ENCODE measurements at places on chromosomes 13 and 19.
A peak's percentile ranks its signal among the peaks of the same experiment; 100 is the strongest.

DNA sequence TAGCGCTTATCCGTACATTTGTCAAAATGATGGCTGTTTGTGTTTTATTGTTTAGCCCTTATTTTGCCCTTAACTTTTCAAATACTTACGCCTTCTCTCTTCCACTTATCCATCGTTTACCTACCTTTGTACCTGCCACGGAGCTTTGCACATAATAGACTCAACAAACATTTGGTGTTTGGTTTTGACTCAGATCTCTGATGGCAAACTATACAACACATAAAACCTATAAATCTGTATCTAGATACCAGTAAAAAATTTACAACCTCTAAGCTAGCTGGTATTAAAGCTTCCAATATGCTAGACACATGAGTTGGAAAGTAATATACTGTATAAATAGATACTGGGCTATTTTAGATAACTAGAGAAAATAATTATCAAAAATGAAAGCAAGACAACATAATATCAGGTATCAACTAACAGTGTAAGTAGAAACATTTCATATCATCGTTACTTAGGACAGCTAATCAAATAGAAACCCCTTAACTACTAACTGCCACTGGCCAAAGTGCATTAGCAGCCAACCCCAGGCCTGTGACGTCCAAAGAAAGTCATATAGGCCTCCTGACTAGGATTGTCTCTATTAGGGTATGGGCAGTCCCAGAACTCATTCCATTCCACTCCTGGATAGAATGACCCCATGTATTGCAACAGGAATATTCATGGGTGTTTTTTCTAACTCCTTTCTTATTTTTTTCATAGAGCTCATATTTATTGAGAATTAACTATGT is 53.8 kb downstream of the KCTD12 start:
- no peak for DNase-seq

- DNase-seq = no peak
Measured at GRCh38 chr13:91169321-91170050, 178.0 kb upstream of the MIR17HG start.

DNA sequence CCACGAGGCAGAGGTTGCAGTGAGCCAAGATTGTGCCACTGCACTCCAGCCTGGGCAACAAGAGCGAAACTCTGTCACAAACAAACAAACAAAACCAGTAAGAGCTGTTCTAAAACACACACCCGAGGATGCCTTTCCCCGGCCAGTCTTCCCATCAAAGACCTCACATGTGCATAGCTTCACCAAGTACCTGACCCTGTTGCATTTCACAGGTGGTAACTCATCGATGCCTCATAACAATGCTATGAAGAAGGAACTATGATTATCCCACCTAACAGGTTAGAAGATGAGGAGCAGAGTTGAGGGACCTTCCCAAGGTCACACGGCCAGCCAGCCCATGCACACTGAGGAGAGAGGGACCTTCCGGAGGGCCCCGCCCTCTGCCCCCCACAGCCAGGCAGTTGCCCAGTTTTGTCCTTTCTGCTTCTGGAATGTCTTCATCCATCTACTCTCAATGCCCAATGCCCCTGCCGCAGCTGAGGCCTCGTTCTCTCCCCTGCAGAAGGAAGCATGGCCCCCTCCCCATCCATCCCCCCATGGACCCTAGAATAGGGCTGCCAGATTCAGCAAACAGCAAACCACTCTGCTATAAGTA is 16.8 kb upstream of the LENG8 start:
- DNase-seq = no peak

DNA sequence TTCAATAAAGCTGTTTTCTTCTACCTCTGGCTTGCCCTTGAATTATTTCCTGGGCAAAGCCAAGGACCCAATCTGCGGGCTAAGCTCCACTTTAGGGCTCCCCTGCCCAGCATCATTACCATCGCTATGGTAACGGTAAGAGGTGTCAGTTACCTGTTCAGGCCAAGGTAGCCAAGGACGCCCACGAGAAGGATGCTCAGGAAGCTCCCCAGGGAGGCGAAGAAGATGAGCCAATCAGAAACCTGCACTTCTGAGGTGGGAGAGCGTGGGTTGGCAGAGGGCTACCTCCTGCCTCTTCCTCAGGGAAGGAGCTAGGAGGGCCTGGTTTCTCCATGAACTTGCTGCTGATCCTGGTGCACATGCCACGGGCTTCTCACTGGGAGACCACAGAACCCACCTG is 24.7 kb downstream of the IL12RB1 start:
- DNase-seq = peak; percentile 56

GRCh38 chr13:94859278-94859691 is 146.9 kb upstream of the SOX21 start:
- peak; percentile 32 for DNase-seq

DNA sequence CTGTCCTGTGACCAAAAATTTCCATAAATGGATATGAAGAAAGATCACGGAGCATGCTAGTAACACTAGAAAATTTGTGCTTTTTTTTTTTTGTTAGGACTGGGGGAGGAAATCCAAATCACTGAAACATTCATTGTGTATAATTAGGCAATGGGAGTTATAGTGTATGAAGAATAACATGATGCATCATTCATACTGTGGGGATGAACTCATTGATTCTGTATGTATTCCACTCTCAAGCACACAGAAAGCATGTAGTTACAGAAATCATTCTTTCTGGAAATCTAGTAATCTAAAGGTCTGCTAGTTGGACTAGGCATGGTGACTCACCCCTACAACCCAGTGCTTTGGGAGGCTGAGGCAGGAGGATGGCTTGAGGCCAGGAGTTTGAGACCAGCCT is 749.7 kb downstream of the DIAPH3 start:
- no peak for DNase-seq

DNA sequence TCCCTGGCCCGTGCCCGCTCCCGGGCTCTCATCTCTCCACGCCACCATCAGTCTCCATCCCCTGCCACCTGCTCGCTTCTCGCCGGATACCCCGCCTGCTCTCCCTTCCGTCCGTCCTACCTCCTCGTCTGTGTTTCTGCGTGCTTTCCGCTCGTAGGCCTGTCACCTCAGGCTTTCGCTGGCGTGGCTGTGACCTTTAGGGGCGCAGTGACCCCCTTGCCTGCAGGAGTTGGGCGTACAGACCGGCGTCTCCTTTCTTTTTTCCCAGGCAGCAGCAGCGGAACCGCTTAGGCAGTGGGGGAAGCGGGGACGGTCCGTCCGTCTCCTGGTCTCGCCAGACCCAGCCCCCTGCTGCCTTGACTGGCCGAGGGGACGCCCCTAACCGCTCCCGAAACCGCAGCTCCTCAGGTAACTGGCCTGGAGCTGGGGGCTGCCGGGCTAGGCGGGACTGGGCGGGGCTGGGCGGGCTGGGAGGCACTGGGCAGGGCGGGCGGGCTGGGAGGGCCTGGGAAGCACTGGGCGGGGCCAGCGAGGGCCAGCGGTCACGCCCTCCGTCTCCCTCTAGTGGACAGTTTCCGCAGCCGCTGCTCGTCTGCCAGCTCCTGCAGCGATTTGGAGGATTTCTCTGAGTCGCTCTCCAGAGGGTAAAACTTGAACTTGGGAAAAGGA is 6.3 kb downstream of the PGLYRP1 start:
- DNase-seq = peak; percentile 84

DNA sequence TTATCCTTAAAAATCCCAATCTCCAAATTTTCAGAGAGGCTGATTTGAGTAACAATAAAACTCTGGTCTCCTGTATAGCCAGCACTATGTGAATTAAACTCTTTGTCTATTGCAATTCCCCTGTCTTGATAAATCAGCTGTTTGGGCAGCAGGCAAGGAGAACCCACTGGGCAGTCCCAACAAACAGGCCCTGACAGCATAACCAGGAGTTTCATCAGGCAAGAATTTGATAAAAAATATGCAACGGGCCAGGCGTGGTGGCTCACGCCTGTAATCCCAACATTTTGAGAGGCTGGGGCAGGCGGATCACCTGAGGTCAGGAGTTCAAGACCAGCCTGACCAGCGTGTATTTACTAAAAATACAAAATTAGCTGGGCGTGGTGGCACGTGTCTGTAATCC is 42.1 kb downstream of the STK24 start:
- DNase-seq = no peak

- no peak for DNase-seq
Measured at GRCh38 chr13:110242615-110243014, 64.3 kb downstream of the COL4A1 start.

- no peak for DNase-seq
Measured at GRCh38 chr13:52835071-52835839, 13.2 kb downstream of the PCDH8 start.

- DNase-seq = no peak
Measured at GRCh38 chr19:24073807-24074206, 13.2 kb upstream of the ZNF254 start.

- no peak for DNase-seq
Measured at GRCh38 chr19:39843919-39844793, 2.0 kb downstream of the FBL start.

DNA sequence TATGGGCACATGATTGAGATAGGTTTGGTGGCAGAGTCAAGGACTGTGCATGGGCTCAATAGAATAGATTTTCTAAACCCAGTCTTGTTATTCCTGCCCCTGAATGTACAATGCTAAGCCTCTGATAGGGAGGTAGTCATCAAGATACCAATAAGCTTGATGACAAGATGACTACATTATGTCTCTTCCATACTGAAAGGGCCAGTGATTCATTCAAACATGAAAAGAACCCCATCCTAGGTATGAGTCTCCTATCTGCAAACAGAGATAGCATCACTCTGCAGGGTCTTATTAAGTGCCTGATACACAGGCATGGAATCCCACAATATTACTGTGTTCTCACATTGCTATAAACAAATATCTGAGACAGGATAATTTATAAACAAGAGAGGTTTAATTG is 40.3 kb upstream of the UFM1 start:
- no peak for DNase-seq

DNA sequence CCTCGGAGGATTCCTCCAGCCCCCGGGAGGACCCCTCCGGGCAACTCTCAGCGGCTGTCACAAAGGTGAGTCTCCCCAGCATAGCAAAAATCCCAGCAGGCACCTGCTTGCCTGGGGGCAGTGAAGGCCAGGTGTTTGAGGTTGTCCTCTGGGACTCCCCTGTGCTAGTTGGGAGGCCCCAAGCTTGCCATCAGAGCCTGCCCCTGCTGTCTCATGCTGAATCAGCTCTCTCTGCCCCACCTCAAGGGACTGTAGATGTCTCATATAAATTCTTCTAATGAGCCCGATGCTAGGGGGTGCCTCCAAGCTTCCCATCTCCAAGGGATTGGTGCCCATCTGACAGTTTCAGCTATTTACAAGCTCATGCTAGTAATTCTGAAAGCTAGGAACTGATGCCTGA is 53.6 kb downstream of the NWD1 start:
- DNase-seq = no peak

GRCh38 chr13:98313922-98314292 is 136.8 kb upstream of the RNF113B start:
- DNase-seq = no peak

DNA sequence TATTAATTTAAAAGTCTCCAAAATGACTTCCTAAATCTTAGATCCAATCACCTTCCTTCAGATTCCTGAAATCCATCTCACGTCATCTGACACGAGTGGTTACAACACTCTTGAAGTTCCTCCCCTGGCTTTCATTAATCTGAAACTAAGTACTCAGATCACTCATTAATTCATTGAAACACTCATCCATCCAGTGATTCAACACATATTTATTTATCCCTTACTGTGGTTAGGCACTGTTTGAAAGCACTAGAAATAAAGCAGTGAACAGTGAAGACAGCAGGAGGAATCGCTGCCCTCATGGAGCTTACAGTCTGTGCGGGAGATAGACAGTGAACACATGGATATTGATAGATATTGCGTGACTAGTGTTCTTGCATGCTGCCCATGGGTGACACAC is 472.4 kb downstream of the DCT start:
- no peak for DNase-seq

DNA sequence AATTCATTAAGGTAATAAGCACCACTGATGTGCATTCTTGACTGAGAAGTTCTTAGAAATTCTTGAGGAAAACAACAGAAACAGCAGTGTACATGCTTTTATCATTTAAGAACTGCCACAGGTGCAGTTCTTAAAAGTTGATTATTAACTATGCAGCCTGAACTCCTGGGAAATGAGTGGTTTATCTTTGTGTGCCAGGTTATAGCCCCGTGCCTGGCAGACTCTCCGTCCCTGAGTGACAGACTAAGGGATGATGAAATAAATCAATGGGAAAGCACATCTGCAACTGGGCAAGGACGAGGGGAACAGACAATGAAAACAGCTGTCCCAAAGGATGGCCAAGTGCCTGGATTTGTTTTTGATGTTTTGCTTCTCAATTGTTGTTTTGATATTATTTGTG is 84.4 kb upstream of the SPATA13 start:
- DNase-seq = no peak

- no peak for DNase-seq
Measured at GRCh38 chr19:1618157-1619093, 13.2 kb upstream of the UQCR11 start.

DNA sequence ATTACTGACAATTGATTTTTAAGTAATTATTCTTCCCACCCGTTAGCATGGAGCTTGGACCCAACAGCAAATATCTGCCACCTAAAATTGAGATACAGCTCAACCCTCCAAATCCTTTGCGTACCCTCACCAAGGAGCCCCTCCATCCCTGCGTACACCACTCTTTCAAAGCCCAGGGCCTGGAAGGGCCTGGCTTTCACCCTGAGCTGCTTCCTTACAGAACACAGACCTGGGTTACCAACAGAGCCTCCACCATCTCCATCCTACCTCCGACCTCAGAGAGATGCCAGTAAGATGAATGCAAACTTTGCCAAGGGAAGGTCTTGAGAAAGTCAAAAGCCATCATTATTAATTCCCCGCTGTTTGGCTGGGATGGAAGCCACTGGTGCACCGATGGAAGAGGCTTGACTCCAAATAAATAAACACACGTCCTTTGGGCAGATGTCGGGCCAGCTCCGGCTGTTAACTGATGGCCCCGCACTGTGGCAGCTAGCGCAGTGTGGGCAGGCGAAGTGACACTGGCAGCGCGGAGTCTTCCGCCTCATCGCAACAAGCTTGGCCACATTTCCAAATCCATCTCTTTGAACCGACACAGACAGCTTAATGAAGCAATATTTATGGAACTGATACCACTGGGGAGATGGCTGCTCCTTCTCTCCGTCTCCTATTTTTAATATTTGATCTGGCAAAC is 150.2 kb upstream of the VSTM2B start:
- DNase-seq = no peak

Measured in dorsolateral prefrontal cortex (tissue), 122 donors.